ELF-1 (cell line): ENCODE measurements at places on chromosomes 13 and 19.

DNA sequence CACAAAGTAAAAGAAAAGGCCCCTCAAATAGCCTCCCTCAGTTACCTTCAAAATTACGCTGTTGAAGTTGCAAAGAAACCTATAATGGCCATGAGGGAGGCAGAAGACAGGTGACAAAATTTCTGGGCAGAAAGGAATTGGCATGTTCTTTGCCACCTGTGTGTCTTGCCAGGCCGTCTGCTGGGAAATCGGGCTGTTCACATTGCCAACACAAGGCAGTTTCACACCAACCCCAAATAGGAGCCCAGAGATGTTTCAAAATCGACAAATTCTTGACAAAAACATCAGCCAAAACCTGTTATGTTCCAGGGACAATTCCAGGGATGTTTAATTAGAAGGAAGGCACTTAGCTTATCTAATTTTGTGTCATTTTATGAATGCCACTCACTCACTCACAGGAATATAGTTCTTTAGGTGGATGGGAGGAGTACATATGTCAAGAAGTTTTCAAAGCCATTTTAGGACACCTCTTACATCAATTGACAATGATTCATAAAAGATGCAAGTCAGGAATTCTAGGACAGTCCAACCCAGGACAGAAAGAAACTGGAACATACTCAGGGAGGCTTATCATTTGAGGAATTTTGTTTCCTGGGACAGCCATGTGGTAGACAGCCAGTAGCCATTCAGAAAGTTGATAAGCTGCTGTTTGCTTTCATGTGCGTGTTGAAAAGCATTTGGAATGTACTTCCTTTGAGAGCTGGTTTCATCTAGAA is 164.5 kb downstream of the RGCC start:
- DNase-seq: no peak

GRCh38 chr19:2053601-2054389 is 2.8 kb upstream of the MKNK2 start:
- no peak for DNase-seq

GRCh38 chr13:27631665-27632064 is 10.0 kb downstream of the POLR1D start:
- no peak for DNase-seq

GRCh38 chr13:42539670-42540069 is 34.3 kb upstream of the TNFSF11 start:
- no peak for DNase-seq

DNA sequence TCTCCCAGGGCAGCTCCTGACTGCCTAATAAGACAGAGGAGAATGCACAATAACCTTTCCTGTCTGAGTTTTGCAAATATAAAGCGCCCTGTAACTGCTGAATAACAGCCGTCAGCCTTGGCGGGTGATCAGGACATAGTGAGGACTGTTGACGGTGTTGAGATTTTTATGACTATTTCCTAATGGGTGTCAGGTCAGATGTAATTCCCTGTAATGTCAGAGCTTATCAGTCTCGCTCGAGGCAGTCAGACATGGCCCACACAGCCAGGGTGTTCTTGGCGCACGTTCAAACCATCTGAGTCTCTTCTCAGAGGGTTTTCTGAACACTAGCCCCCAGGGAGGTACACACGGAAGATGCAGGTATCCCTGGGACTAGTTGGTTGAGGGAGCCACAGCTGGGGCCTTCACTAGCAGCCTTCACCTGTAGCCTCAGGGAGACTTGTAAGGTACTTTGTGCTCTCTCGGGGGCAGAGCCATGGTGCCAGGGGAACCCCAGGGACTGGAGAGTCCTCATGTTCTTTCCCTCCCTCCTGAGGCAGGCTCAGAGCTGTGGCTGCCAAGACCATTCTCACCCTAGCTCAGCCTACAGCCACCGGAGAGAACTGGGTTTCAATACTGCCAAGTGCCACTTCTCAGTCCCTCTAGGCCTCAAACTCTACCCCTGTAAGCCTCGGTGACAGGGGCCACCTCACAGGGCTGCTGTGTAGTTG is 213.1 kb downstream of the UQCRFS1 start:
- DNase-seq: no peak

DNA sequence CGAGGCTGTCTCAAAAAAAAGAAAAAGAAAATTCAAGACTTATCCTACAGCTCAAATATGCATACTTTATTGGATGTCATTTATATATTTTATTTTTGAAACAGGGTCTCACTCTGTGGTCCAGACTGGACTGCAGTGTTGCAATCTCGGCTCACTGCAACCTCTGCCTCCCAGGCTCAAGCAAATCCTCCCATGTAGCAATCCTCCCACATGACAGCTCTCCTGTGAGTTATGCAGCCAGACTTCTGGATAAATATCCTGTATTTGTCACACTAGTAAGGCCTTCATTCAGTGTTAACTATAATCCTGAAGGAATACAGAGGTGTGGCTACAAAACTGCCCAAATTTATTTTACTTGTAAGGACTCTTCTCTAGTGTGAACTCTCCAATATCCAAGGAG is 7.2 kb downstream of the ZNF552 start:
- no peak for DNase-seq

DNA sequence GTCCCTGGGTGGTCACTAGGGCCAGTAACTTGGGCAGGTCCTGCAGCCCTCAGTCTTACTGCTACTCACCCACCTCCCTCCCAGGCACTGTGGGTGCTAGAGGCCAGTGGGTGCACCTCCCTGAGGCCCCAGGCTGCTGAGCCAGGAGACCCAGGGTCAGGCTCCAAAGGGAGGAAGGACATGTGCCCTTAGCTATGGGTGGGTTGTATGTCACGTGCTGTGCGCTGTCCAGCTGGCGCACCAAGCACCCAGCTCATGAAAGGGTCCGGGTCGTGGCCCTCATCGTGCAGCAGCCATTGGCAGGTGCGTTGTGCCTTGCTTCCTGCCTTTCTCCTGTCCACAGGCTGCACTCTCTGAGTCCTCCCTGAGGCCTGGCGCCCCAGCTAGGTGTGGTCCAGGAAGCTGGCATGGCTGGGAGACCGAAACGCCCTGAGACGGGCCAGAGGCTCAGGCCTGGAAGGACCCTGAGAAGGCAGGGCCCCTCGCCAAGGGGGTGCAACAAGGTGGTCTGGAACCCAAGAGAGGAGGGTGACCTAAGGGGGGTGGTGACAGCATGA is 47.0 kb upstream of the KCTD15 start:
- DNase-seq: no peak

DNA sequence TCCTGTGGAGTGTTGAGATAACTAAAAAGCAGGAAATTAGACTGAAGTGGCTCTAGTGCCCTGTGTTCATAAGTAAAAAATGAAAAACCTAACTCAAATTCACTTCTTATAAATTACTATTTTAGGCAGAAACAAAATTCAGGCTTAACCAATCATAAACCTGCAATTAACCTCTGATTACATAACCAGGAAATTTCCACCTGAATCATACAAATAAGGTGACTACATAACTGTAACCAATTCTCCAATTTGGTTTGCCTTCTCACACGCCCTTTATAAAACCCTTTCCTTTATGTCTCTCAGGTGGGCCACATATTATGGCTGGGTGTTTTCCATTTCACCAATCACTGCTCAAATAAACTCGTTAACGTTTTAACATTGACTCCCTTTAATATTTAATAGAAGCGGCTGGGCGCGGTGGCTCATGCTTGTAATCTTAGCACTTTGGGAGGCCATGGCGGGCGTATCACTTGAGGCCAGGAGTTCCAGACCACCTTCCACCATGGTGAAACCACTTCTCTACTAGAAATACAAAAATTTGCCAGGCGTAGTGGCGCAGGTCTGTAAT is 22.9 kb upstream of the ZNF724 start:
- no peak for DNase-seq
